ENCODE measurements at places on chromosomes 13 and 19.

DNA sequence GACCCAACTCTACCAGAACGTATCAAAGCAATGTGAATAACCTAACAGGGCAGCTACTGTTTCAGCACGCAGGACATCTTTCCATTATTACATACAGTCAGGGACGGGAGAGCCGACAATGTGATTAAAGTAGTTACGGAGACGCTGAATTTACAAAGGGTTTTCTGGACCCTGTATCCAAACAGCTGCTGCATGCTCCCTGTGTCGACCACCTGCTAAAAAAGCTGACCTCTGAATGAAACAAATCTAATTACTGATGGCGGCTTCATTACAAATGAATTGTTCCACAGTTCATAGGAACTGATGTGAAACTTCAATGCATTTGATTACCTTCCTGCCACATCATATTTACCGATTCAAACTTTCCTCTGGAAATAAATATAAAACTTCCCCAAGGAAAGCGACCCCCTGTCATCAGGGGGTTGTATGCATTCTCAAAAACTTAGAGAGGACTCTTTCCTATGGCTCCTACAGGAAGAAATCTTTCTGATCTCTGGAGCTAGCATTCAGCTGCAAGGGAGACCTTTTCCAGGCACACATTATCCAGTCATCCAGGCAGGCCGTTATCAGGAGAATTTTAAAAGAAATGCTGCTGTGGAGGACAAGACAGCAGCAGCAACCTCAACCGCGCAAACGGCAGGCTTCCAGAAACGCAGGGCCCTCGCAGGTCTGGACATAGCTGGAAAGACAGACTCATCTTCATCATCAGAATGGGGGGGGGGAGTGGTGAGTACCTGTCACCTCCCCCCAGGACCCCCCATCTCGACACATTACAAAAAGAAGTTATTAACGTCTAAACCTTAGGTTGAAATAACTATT, 3.1 kb downstream of the EFNB2 start:
- DNase-seq: no peak

GRCh38 chr19:43818500-43818899, 8.6 kb upstream of the ZNF283 start:
- no peak for DNase-seq

GRCh38 chr19:814152-815078, 7.3 kb downstream of the PLPPR3 start:
- DNase-seq: no peak

GRCh38 chr19:15837221-15837731, 21.8 kb upstream of the OR10H1 start:
- no peak for DNase-seq

- no peak for DNase-seq
Observed at GRCh38 chr13:98880677-98881076, 97.2 kb downstream of the DOCK9 start.

DNA sequence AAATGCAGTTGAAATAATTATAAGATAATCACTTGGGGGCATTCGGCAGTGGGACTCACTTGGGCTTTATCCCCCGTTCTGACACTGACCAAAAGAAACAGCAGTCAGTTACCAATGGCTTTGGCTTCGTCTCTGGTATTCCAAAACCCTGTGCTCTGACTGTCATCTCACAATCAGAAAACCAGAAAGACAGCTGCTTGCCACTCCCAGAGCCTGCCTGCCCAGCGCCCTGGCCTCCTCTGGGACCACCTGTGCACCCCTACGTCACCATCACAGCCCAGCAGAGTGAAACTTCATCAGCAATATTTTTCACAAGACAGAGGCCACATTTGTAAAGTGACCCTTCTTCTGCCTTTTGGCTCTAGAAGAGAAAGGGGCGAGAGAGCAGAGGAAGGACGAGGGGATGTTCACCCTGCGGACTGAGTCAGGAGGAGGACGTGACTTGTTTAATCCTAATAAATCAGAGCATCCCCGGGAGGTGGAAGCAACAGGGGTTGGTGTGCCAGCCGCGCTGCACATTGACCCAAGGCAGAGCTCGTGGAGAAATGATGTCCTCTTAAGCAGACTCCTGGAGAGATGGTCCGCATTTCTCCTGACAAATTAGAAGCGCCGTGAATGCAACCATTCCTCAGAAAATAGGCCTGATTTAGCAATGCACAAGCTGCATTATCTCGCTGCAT, 397.8 kb upstream of the ZNF507 start:
- DNase-seq: no peak

DNA sequence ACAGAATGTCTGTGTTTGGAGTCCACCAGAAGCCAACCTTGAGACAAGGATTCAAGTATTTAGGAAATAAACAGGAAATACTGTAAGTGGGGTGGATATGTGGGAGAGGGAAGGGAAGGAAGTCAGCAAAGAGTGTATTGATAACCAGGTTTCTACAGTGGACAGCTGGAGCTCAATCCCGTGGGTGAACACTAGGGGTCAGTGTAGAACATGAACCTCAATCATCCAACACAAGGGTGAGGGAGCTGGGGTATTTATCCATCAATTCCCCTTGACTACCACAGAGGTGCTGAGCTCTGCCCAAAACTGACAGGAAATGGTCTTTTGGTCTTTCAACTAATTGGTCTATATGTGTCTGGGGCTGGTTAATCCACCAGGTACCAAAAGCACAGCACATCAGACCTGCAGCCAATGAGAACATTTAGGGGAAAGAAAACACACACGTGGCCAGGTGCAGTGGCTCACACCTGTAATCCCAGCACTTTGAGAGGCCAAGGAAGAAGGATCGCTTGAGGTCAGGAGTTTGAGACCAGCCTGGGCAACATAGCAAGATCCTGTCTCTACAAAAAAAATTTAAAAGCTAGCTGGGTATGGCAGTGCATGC, 5.6 kb upstream of the SYDE1 start:
- peak; percentile 37 for DNase-seq

GRCh38 chr19:34337739-34338138, 27.3 kb upstream of the GPI start:
- no peak for DNase-seq

- DNase-seq: no peak
Observed at GRCh38 chr13:77298426-77298825, 28.5 kb downstream of the MYCBP2 start.

DNA sequence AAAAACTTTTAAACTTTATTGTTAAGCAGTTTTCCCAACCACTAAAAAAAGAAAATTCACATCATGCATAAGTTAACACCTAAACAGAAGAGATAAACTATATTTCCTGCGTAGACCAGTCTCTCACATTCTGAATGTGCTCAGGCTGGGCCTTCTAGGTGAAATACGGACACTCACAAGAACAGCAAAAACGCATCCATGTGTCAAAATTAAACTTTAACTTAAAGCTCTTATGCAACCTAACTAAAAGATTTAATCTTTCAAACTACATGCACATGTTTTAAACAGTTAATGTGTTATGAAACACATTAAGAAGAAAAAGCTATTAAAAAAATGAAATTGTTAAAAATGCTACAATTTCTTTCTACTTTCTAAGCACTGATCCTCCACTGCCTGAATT, 2.6 kb downstream of the SAFB2 start:
- no peak for DNase-seq

GRCh38 chr13:102968572-102969228, 97.5 kb downstream of the SLC10A2 start:
- no peak for DNase-seq

DNA sequence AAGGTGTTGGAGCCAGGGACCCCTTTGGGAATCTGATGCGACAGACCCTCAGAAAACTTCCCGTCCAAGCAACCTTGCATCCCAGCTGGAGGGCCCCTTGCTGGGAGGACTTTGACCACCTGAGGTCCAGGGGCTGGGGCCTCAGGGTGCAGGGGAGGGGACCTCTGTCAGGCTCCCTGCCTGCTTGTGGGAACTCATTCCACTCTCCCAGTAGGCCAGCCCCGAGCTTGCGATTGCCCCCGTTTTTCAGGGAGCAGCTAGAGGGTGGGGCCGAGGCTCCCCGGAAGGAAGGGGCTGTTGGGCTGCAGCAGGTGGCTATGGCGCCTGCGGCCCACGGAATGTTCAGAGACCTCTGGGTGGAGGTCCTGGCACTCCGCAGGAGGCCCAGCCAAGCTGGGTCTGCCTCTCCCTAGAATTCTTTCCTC, 2.8 kb downstream of the GNA11 start:
- no peak for DNase-seq

DNA sequence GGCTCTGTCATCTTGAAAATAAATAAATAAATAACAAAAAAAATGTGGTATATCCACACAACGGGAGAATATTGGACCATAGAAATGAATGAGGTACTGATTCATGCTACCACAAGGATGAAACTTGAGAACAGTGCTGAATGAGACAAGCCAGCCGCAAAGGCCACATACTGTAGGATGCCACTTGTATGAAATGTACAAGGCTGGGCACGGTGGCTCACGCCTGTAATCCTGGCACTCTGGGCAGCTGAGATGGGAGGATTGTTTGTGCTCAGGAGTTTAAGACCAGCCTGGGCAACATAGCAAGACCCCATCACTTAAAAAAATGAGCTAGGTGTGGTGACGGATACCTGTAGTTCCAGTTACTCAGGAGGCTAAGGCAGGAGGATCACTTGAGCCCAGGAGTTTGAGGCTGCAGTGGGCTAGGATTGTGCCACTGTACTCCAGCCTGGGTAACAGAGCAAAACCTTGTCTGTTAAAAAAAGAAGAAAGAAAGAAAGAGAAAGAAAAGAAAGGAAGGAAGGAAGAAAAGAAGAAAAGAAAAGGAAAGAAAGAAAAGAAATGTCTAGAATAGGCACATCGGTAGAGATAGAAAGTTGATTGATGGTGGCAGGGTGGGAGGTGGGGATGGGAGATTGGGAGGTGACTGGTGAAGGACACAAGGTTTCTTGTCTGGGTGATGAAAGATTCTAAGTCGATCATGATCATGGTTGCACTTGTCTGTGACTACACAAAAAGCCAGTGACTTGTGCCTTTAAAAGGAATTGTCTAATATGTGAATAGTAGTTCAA, 20.3 kb downstream of the HPN start:
- no peak for DNase-seq

GRCh38 chr13:110388108-110388943, 81.2 kb downstream of the COL4A2 start:
- DNase-seq: no peak

DNA sequence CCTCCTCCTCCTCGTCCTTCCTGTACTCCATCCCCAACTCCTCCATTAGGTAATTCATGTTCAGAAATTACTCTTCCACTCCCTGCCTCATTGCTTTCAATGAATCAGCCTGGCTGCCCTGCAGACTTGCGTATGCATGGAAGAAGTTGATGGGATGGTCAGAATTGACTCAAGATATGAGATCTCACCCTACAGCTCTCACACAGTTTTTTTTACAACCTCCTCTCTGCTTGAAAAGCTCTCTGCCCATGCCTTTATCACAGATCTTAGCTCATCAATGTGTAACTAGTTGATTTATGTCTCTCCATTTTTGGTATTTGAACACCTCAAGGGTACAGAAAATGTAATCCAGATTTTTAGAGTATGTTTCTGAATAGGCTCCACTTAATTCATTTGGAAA, 506.9 kb downstream of the TBC1D4 start:
- no peak for DNase-seq

- DNase-seq: no peak
Observed at GRCh38 chr13:66673401-66673800, 556.7 kb downstream of the PCDH9 start.

DNA sequence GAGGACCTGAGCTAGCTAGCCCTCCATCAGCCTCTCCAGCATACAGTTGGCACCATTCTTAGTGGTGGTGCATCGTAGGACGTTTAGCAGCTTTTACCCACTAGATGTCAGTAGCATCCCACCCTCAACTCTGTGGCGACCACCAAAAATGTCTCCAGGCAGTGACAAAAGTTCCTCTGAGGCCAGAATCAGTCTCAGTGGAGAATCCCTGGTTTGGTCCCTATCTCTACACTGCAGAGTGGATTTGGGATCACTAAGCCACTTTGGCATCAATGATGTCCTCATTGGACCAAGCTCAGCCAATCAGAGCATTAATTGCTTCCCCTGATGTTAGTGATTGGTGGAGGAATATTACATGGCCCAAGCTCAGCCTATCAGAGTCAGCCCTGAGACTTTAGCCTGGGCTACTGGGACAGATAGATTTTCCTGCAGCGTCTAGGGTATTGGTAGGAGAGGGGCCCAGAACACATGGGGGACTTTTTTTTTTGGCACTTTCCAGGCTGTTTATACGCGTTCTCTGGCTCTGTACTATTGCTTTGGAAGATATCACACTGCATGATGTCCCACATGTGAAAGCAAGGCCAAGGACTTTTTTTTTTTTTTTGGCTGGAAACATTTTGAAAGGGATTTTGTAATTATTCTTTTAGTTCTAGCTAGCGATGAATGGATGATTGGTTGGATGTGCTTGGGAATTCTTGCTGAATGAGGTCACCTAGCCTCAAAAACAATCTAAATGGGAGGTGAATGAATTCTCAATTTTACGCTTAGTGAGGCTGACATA, 7.0 kb downstream of the TMEM221 start:
- no peak for DNase-seq

DNA sequence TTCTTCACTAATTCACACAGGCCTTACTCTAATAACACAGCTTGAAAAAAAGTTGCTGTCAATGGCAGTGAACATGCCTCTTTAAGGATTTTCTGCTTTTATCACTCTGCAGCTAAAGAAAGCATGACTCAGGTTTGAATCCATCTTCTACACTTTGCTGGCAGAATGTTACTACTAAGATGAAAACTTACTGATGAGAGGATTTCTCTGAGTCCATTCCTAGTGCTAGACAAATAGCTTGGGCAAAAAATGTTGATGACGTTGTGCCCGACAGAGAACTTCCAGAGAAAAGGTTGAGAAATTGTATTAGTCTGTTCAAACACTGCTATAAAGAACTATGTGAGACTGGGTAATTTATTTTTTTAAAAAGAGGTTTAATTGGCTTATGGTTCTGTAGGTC, 572.0 kb downstream of the IRS2 start:
- no peak for DNase-seq

DNA sequence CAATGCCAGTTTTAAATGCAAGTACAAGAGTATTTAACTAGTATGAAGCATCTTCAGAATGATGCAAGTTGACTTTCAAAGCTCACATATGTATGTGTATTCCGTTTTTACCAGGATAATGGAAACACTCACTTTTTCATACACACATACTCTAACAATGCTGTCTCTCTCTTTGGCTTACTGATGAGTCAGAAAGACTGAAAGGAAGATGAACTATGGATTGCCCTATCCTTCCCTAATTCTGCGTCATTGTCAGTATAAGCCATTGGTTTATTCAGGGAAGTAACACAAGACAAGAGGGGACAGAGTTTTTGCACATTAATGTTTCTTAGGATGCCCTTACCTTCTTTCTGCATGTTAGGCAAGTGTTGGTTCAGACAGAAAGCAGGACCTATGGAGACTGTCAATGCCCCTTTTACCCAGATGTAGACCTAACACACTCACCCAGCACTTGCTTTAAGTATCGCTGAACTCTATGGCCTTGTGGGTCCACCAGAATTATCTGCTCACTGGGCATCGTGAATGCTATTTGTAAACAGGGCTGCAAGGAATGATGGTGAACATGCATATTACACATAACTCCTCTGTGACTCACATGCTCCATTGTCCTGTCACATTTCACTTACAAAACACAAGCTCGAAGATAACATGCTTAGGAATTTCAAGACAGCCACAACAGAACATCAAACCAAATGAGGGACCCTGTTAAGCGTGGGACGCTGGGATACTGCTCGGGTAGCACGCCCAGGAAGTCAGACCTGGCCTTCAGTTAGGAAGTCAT, 10.0 kb upstream of the OXGR1 start:
- peak; percentile 46 for DNase-seq
